Activated T-helper 2 cell treated with anti-CD3 and anti-CD28 coated beads, Interferon-gamma antibody, Interleukin-2, Interleukin-4, amounts not matched to agents 10 μg/mL and 5 μg/mL and 100 μg/mL, durations not matched to agents 14 hours and 24 hours and 36 hours (primary cell): ENCODE measurements at places on chromosomes 16 and 17.

GRCh38 chr17:34445101-34445500 lies 82.1 kb upstream of the CCL1 start:
- no peak for DNase-seq

- no peak for DNase-seq
These were observed 5.6 kb downstream of the SPATA32 start for GRCh38 chr17:45256114-45256966.

DNA sequence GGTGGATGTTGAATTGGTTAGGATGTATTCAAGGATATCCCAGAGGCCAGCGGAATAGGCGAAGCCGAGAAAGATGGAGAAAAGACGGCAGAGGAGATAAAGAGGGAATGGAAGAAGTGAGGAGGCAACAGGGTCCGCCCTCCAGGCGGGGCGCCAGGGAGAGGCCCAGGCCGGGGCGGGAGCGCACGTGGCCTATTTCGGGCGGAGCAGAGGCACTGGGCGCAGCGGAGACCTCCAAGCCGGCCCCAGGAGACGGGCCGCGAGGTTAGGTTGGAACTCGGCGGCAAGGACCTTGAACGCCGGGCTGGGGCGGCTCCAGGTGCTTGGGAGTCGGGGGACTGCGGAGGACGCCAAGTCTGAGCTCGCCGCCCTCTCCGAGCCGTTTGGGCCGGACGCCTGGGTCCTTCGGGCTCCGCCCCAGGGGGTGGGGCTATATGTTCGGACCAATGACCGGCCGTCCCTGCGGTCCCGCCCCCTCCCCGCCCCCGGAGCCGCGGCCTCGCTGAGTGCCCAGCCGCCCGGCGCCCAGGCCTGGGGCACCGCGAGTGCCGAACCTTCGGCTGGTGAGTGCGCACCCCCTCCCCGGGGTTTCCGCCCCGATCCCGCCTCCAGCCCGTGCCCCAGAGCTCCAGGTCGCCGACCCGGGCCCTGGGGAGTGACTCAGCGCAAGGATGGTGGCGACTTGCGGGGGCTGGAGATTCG lies at the start of gene ZNF771:
Gene ZNF771 (plus strand): TSS at position 505 of the 702 bp plus-strand sequence. CDS start 448 bp downstream, outside the sequence.
- peak; percentile 82 for DNase-seq

DNA sequence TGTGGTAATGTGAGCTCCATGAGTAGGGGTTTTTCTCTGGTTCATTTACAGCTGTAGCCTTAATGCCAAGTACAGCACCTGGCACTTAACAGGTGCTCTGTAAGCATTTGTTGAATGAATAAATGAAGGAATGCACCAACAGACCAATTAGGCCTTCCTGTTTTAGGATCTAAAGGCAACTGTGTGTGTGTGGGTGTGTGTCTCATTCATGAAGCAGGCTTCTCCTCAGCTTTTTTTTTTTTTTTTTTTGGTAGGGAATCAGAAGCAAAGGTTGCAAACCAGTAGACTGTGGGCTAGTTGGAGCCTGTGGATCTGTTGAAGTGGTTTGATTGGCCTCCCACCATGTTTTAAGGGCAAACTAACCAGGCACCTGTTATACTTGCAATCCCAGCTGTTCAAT lies 48.1 kb downstream of the HS3ST2 start:
- no peak for DNase-seq

DNA sequence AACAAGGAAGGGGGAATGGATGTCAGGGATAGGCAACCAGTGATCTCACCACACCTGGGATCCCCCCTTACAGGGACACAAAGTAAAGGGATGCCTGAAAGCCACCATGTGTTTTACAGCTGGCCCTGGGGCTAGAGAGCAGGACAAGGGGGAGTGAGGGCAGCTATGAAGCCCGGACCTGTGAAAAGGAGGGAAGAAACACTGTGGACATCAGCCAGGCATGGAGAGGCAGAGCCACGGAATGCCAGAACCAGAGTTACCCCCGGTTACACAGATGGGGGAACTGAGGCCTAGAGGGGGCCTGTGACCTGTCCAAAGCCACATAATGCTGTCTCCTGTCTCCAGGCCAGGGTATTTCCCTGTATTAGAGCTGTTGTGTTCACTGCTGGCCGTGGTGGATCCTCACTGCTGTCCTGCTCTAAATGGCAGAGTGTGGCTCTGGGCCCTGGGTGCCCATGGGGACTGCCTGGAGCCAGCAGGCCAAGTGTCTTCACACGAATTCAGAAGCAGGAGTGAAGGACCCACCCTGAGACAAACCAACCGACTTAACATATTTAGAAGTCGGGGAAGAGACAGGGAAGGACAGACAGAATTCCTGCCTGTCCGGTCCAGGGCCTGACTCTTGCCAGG lies 29.7 kb upstream of the ITGA3 start:
- no peak for DNase-seq

DNA sequence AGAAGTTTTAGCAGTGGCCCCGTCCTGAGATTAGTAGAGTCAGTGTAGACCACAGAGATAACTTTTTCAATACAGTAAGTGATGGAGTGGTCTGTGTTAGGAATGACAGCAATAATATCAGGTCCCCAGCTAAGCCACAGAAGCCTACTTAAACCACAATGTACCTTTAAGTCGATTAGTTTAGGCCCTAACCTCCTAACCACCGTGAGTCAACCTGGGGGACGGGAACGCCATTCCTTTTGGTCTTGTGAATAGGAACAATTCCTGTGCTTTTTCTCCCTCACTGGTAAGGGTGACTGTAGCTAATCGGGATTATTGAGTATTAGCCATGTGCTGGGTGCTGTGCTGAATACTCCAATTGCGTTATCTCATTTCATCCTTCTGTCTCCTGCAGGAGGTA lies 14.0 kb downstream of the YPEL2 start:
- no peak for DNase-seq

- DNase-seq: no peak
These were observed 207.0 kb upstream of the IRX3 start for GRCh38 chr16:54493594-54493993.

DNA sequence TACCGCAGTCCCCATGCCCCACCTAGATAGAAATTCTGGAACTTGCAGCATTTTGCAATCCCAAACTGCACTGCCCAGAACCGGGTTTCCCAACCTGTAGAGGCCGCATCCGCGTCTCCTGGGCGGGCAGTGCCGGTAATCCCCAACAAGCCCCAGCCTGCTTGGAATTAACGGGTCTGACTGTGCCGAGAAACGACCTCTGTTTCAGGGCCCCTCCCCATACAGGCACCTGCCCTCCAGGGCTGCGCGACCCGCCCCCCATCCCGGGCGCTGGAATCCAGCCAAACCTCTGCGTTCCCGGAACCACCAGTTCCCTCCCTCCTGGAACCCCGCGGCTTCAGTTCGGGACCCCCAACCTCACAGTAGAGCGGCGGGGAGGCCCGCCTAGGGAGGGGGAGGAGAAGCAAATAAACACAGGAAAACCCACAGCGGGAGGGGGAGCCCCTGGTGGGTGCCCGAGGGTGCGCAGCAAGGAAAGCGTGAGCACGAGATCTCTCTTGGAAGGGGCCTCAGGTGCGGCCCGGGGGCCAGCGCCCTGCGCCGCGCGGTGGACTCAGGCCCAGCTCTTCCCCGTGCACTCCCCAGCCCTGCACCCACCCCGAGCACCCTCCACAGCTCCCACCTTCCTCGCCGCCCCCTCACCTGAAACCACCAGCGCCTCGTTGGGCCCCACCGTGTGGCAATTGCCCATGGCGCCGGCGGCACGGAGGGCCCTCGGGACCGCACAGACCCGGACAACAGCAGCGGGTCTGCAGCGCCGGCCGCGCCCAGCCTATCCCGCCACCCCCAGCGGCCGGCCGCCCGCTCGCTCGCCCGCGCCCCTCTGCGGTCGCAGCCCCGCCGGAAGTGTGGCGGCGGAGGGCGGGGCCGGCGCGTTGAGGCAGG lies at the start of gene FLOT2:
Gene FLOT2 (minus strand): TSS at position 850 of the 885 bp plus-strand sequence. CDS start 159 bp downstream, at position 691.
- peak; percentile 52 for DNase-seq

DNA sequence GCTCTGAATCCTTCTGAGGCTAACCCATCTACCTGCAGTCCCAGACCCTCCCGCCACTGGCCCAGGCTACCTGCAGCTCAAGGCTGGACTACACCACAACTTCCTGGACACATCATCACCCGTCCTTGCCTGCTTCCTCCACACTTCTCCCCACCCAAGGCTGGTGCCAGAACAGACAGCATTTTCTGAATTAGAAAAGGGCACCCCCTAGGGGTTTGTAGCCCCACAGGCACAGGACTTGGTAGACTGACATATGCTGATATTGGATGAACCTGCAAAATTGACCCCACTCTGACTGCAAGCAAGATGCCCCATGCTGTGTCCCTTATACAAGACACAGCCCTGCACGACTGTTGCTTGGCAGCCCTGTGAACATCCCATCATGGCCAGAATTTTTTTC lies 271.5 kb upstream of the C16orf82 start:
- peak; percentile 22 for DNase-seq

- no peak for DNase-seq
These were observed 20.0 kb upstream of the LRRC75A start for GRCh38 chr17:16512011-16512410.

DNA sequence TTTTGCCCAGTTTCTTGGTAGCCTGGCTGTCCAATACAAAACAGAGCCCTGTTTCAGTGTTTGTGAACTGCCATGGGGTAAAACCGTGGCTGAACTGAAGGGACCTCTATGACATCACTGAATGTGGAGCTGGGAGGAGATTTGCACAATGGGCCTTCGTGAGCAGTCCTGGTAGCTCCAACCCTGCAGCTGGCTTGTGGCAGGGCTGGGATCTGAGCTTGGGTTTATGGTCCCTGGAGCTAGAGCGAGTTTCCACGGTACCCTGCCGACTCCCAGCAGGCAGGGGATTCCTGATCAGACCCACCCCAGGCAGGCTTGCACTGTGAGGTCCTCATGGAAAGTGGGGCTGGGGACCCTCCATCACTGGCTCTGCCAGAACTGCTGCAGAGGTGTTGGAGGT lies 247.0 kb downstream of the GSG1L start:
- DNase-seq: no peak

DNA sequence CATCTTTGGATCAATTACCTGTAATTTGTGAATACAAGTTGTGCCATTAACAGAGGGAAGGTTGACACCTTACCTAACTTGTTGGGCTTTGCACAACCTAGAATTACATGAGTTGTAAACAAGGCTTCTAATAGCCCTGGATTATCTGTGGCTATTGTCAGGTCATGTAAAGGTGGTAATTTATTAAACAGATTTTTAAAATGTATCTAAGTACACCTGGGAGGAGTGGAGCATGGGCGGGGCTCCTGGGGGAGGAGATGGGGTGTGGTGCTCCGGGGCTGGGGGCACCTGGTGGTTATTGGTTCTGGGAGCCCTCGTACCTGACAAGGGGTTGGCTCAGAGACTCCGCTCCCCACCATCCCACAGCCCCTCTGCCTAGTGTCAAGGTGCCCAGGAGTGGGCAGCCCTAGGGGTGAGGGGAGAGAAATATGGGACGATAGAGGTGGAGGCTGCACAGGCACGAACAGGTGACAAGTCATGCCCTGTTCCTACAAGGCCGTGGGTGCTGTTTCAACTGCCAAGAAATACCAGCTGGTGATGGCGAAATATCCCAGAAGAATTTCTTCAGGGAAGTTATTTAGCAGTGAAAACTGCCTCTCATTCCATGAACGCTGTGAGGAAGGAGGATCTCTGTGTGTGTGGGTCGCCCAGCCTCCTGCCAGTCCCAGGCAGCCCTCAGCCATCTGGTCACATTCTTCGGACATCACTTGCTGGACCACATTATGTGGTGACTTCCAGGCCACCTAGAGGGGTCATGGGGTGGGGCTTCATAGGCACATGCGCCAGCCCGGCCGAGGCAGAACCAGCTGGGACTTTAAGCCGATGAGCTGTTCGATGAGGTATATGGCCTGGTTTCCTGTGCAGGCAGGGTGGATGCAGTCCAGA lies 55.5 kb upstream of the IRX3 start:
- no peak for DNase-seq

DNA sequence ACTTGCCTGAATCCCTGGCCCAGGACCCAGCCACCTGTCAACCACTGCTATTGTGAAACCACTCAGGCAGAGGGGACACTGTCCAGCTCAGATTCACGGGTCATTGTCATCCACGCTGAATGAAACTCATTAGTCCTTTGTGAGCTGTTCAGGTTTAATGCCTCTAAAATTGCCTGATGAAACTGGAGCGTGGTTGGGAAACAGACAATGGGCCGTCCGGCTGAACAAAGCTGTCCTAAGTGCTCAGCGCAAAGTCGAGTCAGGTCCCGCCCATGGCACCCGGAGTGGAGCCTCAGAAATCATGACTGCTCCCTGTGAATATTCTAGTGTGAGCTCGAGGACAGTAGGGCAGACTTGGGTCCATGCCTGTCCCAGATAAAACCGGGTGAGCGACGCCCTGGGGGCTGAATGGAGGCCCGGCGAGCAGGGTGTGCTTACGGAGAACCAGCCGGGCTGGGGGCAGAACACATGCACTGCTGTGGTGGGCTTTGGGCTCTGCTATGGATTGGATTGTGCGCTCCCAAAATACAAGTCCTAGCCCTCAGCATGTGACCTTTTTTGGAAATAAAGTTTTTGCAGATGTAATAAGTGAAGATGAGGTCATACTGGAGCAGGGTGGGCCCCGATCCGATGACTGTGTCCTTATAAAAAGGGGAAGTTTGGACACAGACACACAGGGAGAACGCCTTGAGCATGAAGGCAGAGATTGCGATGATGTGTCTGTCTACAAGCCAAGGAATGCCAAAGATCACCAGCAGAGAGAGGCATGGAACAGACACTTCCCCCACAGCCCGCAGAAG lies 12.9 kb upstream of the CMIP start:
- DNase-seq: no peak

DNA sequence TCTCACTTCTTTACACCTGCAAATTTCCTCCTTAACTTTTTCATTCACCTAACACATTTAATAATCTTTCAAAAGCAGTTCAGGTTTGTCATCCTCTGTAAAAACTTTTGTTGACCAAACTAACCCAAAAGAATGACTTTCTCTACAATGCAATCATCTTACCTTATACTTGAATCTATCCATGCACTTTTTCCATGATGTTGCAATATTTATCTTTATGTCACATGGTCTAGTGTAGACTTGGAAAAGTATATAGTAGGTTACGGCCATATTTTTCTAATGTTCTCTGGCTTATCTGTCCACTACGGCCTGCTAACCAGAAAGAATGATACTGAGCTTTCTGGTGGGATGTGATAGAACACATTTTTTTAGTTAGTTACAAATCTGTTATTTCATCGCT lies 431.0 kb upstream of the SOX9 start:
- no peak for DNase-seq

GRCh38 chr17:80839970-80840369 lies 151.7 kb upstream of the CHMP6 start:
- no peak for DNase-seq

GRCh38 chr16:27867122-27868110 lies 196.1 kb downstream of the GSG1L start:
- peak; percentile 66 for DNase-seq

GRCh38 chr17:77923776-77924513 lies 34.6 kb upstream of the TNRC6C start:
- no peak for DNase-seq
